Stimulated activated CD8-positive, alpha-beta memory T cell treated with anti-CD3 and anti-CD28 coated beads, Interleukin-15, amount 100 ng/mL, for 24 hours (primary cell): ENCODE measurements at places on chromosomes 3 and 15.

DNA sequence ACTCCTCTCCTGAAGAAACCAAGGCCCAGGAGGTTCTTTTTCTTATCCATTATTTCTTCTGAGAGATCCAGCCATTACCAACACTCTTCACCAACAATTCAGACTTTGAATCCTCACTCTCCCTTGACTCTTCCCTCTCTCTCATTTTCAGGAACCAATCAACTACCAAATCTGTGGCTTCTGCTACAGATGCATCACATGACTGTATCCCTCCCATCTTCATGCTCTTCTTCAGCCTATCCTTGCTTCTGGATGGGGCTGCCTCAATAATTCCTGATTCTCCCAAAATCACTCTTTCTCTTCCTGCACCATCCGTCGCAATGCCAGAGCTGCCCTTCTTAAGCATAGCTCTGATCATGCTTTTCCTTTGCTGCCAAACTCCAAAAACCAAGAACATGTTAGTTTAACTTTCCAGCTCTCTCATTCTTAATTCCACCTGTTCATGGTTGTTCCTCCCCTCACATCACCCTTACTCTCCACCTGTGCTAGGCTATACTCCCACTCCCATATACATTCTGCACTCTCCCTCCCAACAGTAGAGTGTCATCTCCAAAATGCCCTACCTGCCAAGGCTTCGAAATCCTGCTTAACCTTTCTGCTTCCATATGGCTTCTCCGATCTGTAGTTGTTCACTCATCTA lies 13.5 kb downstream of the PLD1 start:
- DNase-seq, result no peak

GRCh38 chr15:75360391-75360790 lies 8.0 kb downstream of the MAN2C1 start:
- no peak for DNase-seq

- DNase-seq, result no peak
Measured at GRCh38 chr3:151156618-151157216, 46.3 kb downstream of the GPR171 start.

- no peak for DNase-seq
Measured at GRCh38 chr15:27937851-27938250, 161.3 kb downstream of the OCA2 start.

DNA sequence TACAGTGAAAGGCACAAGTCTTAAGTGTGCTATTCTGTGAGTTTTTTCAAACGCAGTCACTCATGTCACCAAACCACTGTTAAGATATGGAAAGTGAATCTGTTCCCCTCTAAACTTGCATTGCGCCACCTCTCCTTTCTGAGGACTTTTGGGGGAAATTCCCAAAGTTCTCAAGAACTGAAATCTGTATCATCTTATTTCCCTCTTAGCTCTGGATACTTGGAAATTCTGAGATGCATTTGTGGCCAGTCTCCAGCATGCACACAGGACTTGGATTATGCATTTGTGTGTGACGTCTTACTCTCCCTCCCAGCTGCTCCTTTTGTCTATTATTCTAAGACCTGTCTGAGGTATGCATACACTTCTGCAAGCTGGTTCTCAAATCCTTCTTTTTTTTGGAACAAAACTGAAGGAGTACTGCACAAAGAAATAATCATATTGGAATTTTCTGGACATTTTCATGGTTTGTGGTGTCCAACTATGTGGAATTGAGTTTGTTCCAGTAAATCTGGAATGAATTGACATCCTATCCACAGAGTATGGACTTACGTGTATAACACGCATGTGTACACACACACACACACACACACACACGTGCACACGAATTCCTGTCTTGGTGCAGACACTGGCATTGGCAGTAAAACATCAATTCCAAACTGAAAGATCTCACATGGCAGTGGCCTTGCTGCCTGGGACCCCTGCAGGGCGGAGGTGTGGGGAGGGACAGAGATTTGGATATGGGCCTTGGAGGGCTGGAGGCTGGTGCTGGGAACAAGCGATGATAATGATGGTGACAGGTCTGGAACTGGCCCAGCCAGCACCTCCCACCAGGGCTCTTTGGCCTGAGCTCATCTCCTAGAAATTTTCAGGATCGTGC lies 8.2 kb upstream of the LCTL start:
- no peak for DNase-seq

DNA sequence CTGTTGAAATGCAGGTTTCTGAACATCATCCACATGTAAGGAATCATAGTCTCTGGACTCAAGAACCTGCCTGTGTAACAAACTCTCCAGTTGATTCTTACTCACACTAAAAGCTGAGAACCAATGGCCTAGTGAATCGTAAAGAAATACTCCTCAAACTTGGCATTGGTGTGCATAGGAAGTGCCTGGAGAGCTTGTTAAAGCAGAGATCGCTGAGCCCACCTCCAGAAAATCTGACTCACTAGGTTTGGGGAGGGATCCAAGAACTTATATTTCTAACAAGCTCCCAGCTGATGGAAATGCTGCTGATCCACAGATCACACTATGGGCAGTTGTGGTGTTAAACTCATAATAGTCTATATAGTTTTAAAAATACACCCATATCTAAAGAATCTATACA lies 55.8 kb upstream of the LMCD1 start:
- DNase-seq, result no peak

DNA sequence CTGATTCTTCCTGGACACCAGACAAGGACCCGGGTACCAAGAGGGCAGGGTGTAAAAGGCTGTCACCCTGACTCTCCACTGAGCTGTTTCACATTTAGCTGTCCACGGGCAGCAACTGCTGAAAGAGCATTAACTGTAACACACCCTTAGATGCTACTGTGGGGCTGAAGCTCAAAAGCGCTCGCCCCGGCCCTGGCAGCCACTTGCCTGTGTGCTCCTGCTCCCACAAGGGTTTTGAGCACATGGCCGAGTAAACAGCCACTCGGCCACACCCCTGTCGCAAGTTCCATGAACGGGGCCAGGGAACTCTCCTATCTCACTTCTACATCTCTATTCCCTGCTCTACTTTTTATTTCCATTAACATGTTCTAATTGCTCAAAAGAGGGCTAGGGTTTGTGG lies 421.7 kb downstream of the TUSC7 start:
- no peak for DNase-seq

DNA sequence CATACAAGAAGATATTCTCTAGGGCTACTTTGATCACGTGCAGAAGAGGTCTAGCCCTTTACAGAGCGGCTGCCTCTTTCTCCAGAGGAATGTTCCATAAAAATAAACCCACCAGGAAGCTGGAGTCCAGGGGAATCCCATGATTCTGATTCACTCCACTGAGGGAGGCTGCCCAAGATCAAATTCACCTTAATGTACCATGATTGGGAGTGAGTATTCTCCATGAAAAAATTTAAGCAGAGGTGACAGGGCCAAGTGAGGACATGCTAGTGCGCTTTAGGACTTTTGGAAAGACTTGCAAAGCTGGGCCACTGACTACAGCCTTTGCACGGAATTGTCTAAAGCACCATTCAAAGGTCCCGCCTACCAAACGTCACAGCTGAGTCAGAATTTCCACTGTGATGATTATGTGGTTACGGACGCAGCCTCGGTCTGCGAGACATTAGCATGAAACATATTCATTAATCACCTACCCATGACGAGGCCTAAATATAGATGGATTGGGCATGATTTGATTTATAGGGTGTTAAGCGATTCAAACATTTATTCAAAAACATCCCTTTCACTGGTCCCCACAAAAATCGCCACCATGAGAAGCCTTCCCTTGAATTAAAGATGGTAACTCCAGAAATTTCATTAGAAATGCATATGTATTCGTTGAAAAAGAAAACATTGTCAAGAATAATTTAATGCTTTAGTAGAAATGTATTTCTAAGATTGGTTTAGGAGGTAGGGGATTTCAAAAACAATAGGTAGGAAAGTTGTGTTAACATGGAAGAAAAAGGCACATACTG lies 152.6 kb downstream of the GREM1 start:
- no peak for DNase-seq

DNA sequence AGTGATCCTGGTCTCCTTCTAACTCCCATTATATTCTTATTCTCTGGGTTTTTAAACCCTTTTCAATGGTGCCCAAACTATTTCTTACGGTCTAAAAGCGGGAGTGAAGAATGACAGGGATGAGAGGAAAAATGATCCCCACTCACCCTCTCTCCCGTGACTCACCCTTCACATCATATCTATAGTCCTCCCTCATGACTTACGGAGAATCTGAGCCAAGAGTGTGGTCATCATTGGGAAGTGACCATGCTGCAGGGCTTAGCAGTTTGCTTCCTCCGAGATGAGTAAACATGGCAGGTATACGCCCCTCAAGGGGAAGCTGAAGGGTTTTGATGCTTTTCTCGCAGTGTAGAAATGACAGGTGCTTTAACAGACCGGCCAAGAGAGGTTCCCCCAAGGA lies 274.0 kb downstream of the RYR3 start:
- no peak for DNase-seq
